HuH-7.5 (cell line): ENCODE measurements at places on chromosomes 16 and 17.

- no peak for DNase-seq
Measured at GRCh38 chr16:11615748-11616447, 29.2 kb upstream of the LITAF start.

GRCh38 chr16:24273508-24274182 lies 17.5 kb downstream of the CACNG3 start:
- DNase-seq: no peak

DNA sequence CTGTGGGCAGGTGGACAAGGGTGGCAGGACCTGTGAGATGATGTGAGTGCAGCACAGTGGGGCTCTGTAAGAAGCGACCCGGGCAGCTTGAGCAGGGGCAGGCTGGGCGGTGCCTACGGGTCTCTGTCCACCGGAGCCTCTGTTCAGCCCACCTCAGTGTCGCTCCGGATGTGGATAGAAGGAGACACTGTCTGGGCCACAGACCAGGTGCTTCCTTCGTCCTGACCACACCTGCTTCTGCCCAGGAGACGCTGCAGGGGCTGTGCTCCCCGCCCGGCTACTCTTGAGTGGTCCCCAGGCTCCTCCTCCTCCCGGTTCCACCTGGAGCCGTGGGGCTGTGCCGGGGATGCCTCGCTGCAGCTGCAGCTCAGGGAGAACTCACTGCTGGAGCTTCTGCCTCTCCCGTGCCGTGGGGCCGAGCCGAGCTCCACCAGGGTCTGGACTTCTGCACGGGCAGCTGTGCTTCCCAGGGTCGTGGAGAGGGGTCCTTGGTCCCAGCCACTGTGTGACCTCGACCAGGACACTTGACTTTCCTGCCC lies 21.5 kb downstream of the METRNL start:
- DNase-seq: no peak

DNA sequence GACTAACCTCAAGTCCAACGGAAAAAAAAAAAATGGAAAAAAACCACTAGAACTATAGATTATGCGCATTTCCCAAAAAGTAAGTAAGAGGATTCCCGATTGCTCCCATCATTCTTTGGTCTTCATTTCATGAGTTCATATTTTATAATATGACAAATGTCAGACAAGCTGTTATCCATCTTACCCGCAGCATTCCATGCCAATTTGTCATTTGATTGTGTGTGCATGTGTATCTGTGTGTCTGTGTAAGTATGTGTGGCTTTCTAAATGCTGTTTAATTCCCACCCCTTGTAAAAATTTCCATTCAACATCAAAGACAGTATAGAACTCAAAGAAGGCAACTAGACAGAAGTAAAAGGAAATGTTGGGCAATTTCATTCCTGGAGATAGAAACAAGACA lies 434.1 kb downstream of the CDH11 start:
- DNase-seq: no peak

DNA sequence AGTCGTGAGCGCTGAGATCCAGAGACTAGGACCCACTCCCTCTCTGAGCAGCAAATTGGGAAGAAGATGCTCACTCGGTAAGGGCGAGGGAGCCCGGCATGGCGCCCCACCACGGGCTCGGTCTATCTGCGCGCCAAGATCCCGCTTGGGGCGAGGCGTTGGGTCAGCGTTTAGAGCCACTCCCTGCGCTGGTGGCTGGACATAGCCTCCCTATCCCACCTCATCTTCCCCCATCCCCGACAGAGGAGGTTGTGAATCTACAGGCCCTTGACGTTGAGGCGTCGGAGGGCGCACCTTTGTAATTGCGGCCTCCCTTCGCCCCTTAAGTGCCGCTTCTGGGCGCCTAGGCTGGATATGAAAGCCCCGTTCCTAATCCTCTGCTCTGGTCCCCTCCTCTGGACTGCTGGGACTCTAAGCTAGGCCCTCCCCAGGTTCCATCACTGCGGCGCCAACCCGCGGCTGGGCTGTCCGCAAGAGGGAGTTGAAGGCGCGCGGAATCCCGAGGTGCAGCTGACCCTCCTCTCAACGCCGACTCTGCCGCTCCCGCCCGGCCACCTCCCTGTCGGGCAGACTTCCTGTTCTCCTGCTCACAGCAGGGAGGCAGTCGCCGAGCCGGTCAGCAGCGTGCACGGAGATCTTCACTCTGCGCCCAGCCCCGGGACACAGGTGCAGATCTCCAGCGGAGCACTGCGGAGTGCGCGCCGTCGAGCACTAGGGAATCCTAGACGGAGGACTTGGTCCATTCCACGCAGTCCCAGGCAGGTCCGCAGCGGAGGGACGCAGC lies 16.1 kb upstream of the HOXB9 start:
- peak; percentile 3 for DNase-seq

- DNase-seq: no peak
Measured at GRCh38 chr17:1099242-1099641, 80.5 kb downstream of the ABR start.

GRCh38 chr17:81044764-81045589 lies 10.0 kb downstream of the BAIAP2 start:
- no peak for DNase-seq

DNA sequence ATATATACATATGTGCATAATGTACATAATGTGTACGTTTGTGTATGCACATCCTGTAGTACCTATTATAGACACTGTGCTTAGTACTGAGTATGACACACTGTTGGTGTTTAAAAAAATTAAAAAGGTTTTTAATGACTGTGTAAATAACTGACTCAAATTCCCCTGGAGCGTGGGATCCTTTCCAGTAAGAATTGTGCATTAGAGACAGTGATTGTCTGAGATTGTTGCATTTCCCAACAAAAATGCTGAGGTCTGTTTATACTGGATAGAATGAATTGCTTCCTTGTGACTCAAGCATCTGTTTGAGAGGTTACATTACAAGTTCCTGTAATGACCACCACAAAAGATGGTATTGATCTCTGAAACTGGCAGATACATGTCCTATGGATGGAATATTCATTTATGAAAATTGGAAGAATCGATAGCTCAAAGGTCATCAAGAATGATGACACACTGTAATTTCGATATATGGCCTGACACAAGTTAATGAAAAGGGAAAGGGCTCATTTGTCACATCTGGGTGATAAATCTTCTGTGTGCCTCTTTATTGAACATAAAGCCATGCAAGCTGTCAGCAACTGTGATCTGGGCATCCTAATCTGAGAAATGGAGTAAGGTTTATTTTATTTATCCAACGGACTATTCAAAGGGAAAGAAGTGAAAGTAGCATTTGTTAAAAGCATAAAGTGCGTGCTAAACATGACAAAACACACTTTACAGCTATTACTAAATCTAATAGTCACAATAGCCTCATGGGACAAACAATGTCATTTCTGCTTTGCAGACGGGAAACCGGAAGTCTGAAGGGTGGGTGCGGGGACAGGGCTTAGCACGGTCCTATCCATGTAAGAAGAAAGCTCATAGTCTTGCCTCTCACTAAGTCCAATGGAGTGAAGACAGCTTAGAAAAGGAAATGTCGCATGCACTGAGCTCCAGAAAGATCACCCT lies 228.8 kb downstream of the CDH11 start:
- no peak for DNase-seq

DNA sequence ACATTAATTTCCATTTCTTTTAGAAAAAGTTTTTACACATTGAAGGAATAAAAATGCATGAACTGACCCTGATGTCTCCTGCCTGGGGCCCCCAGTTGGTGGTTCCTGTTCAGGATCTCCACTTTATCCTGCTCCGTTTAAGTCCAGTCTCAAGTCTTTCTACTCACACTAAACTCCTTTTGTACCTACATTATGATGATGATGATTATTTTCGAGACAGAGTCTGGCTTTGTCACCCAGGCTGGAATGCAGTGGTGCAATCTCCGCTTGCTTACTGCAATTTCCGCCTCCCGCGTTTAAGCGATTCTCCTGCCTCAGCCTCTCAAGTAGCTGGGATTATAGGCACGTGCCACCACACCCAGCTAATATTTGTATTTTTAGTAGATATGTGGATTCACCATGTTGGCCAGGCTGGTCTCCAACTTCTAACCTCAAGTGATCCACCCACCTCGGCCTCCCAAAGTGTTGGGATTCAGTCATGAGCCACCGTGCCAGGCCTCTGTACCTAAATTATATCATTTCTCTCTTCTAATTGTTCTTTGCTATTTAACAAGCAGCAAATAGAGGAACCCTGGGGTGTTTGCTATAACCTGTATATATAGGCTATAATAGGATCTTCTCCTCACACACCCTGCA lies 2.2 kb upstream of the FOXK2 start:
- no peak for DNase-seq

- DNase-seq: no peak
Measured at GRCh38 chr16:76676356-76676755, 399.2 kb downstream of the CNTNAP4 start.

GRCh38 chr16:66036793-66037715 lies 329.4 kb upstream of the CDH5 start:
- no peak for DNase-seq
